ENCODE measurements at places on chromosomes 7 and 10.

DNA sequence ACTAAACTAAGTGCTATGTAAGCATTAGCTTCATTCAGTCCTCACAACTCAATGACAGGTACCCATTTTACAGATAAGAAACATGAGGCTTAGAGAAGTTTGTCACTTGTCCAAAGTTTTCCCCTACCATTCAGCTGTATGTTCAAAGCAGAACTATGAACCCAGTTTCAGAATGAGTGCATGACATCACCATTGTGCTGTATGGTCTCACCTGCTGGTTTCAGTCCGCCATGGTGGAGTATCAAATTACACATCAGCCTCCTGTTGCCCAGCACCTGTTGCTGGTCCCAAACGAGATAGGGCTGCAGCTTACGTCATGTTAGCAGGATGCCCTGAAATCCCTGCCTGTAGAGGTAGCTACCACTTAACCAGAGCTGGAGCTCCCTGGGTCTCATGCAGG lies 95.0 kb downstream of the DYNC1I1 start:
- no peak for DNase-seq

DNA sequence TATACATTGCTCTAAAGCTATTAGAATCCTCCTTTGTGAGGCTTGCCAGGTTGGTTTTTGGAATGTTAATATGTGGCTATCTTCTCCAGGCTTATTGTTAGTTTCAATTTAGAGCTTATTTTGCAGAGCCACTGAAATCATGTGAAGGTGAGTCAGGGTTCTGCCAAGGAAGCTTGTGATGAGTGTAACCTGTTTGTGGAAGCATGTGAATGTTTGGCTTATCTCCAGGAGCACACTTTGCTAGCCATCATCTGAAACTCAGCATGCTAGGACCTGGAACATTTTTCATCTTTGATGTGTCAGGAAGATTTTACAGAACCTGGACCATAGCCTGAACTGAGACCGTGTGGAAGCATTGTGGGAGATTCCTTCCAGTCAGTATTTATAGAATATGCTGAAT lies 197.3 kb downstream of the PPP1R9A start:
- DNase-seq: no peak

GRCh38 chr7:128740996-128741395 lies 1.8 kb downstream of the CALU start:
- no peak for DNase-seq

DNA sequence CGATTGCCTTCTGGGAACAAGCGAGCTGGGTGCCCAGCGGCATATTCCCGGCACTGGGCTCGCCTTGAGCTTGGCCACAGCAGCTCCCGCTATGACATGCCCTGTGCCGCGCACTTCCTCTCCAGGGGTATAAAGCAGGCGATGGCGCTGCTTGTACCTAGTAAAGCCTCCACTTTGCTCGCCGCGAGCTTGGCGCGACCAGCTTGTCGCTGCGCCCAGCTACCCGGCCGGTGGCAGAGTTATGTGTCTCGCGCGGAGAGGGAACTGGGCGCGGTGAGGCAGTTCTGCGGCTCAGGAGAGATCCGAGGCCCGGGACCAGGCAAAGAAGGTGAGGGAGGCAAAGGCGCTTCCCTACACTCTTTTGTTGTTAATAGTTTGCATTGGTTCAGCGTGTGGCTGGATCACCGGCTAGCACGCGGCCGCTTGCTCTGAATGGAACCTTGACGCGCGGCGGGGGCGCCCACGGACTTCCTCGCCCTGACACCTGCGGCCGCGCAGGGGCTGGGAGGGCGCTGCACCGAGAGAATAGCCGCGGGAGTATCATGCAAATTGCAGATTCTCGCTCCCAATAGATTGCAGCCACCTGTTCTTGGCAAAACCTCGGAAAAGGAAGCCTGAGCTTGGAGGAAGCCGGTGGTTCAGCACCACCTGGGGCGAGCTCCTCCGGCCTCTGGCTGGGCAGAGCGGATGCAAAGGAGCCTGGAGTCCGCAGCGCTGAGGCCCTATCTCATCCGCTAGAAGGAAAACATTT lies 3.0 kb upstream of the BUB3 start:
- no peak for DNase-seq

DNA sequence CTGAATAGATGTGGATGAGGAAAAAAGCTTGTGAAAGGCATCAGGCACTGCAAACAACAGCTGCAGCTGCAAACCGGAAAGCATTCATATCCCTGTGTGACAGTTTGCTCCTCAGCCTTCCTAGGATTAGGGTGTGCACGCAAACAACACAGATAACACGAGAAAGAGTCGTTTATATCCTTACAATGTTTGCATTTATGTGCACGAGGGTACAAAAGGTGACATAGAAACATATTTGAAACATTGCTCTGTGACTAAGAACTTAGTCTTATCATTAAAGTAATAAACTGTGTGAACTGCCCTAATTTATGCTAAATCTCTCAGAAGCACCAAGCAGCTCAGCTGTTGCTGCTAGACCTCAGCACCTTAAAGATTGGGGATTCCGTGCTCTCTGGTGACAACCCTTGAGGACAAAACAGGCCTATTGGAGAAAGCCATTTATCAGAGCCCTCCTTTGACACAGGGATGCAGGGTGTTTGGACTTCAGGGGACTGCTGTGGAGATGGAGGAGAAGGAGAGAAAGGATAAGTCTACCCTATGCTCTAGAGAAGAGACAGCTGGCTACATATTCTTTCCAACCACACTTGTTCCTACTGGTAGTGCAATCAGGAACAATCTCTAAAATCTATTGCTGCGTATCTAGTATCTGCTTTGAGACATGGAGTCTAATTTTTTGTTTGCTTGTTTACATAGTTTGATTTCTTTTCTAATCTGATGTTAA lies 176.2 kb downstream of the GNAT3 start:
- no peak for DNase-seq

DNA sequence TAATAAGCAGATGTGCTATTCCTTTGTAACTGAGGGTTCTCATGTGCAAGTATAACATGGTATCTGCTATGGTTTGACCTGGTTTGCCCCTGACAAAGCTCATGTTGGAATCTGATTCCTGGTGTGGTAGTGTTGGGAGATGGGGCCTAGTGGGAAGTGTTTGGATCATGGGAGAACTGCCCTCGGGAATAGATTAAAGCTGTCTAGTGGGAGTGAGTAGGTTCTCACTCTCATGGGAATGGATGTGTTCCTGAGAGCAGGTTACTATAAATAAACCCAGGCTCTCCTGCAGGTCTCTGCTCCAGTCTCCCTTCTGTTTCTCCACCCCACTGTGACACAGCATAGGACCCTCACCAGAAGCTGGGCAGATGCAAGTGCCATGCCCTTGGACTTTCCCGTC lies 97.7 kb downstream of the ATE1 start:
- DNase-seq: no peak

- no peak for DNase-seq
These were observed 355.3 kb downstream of the PRPF18 start for GRCh38 chr10:13942035-13942434.
